Ureter (tissue), 1 donor: ENCODE measurements at places on chromosomes 2 and 18. TPM values are rescaled to one million over a fixed set of nuclear protein-coding genes. Genes with fewer than 3 reads are reported as not detected.

GRCh38 chr2:237165405-237166276, 80.0 kb downstream of the COPS8 start:
- DNase-seq = no peak

GRCh38 chr18:49055754-49056172, 105.0 kb upstream of the SMAD7 start:
- peak; percentile 61 for DNase-seq

DNA sequence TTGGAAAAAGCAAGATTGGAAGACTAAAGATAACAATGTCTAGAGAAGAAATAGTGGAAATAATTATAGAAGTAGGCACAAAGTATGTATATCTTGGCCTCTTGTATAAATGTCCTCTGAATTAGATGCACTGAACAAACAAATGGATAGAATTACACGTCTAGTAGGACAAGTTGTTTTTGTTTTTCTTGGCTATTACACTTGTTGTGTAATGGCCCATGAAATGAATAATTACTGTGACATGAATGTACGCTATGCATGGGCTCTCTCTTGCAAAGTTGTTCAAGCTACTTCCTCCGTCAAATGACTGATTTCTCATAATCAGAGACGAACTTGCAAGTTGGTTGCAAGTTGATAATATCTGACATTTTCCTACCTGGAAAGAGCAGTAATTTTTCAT, 126.2 kb downstream of the PDE1A start:
- no peak for DNase-seq

- no peak for DNase-seq
Observed at GRCh38 chr2:12071318-12071717, 324.9 kb downstream of the LPIN1 start.

DNA sequence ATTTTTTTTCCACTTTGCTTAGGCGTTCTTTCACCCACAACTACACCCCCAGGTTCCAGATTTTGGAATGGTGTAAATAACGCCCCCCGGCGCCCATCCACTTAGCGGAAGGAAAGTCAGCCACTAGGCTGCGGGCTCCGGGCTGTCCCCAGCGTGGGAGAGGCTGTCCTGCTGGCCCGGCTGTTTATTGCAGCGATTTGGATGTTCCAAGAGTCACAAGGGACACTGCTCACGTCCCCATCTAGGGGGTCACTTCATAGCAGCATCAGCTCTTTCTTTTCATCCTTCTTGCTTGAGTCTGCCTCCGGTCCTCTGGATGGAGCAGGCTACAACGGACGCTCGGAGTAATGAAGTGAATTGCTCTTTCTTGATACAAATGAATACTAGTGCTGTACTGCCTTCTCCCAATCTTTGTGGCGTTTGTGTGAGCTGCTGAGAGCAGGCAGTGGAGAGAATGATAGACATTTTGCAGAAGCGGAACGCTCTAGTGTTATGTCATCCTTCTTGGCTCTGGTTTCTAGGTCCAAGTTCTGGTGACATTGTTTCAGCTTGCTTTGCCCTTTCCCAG, 50.7 kb upstream of the PAIP2B start:
- DNase-seq = no peak

- no peak for DNase-seq
Observed at GRCh38 chr2:55026202-55026601, 24.0 kb downstream of the RTN4 start.

DNA sequence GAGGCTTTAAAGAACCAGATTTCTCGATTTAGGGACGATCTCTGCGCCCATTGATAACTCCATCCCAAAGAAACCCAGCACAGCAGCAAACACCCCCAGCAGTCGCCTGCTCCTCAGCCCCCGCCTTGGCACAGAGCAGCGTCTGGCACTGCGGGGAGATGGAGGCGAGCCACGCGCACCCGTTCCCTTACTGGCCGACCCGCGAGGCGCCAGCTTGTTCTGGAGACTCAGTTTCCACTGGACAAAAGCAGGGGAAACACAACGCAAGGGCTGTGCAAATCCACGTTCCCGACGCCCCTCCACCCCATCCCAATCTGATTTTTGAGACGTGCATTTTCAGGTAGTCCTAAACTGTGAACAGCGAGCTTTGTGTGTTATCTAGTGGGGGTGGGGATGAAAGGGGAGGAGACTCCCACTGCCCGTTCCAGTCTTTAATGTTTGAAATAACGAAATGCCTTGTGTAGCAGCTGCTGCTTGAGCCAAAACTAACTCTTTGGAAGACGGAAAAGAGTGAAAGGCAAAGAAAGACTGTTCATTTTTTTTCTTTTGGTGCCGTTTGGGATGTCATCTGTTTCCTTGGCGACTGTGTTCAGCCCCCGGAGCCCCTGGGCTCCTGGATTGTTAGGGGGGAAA, 143.2 kb downstream of the MEIS1 start:
- DNase-seq = no peak

GRCh38 chr18:10841203-10841602, 308.2 kb downstream of the PIEZO2 start:
- no peak for DNase-seq

GRCh38 chr18:8366656-8367055, 242.6 kb upstream of the RAB12 start:
- DNase-seq = no peak

DNA sequence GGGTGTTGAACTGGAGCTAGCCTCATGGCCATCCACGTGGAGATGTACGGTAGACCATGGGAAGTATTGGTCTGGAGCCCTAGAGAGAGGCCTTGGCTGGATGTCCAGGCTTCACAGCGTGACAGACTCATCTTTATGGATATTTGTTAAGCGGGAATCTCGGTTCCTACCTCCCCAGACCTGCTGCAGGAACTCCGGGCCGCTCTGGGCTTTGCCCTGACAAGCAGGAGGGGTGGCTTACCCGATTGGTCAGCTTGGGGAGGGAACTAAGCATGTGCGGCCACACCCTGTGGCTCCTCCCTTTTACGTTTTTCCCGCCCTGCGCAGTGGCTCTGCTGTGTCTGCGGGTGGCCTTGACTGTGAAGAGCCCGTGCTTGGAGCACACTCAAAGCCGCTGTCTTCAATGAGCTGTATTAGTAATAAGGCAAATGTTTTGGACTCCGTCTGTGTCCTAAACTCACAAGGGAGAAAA, 52.3 kb downstream of the PAPOLG start:
- no peak for DNase-seq

DNA sequence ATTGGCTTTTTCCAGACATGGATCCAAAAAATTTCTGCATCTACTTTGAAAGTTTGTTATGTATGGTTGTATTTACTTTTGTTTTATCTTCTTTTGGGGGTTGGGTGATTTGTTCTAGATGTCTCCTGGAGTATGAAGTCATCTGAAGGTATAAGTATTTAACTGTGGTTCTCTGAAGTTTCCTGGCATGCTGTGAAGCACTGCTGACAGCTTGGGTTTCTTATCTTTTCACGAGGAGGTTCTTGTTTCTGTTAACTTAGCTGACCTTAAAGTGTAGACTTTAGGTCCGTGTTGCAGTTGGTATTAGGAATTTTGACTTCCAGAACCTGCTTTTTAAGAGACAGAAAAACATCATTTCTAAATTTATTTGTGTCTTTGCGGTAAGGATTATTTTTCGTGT, 15.9 kb downstream of the GLS start:
- no peak for DNase-seq

GRCh38 chr18:8970843-8971242, 131.7 kb upstream of the NDUFV2 start:
- DNase-seq = no peak

- DNase-seq = no peak
Observed at GRCh38 chr2:47720036-47720435, 62.9 kb upstream of the MSH6 start.

- DNase-seq = no peak
Observed at GRCh38 chr2:157572725-157573124, 55.9 kb downstream of the ACVR1C start.

GRCh38 chr18:42429196-42429595, 474.2 kb downstream of the PIK3C3 start:
- DNase-seq = no peak

GRCh38 chr2:152165780-152166179, 9.8 kb downstream of the STAM2 start:
- DNase-seq = no peak

GRCh38 chr2:33785201-33786106, 186.4 kb upstream of the FAM98A start:
- DNase-seq = no peak

GRCh38 chr2:101921319-101921952, 70.3 kb upstream of the IL1R2 start:
- DNase-seq = no peak

- DNase-seq = no peak
Observed at GRCh38 chr2:222442665-222443064, 18.3 kb downstream of the SGPP2 start.

DNA sequence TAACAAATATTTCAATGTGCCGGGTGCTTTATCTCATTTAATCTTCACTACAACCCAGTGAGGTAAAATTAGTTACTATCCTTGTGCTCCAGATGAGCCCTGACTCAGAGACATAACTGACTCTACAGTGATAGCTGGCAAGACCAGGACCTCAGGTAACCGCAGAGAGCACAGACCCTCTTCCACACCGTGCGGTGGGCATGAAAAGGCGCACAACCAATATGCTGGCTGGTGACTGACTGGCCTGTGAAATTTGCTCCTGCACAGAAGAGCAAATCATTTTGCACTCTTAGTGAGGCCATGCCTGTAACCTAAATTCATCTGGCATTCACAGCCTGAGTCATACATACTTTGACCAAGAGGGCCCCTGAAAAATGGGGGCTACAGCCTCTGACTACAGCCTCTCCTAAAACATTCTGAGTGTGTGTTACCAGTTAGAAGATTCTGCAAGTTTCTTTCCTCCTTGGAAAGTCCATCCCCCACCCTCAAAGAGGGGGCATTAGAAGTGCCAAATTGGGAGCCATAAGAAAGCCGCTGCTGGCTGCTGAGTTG, 22.4 kb upstream of the MSGN1 start:
- no peak for DNase-seq

DNA sequence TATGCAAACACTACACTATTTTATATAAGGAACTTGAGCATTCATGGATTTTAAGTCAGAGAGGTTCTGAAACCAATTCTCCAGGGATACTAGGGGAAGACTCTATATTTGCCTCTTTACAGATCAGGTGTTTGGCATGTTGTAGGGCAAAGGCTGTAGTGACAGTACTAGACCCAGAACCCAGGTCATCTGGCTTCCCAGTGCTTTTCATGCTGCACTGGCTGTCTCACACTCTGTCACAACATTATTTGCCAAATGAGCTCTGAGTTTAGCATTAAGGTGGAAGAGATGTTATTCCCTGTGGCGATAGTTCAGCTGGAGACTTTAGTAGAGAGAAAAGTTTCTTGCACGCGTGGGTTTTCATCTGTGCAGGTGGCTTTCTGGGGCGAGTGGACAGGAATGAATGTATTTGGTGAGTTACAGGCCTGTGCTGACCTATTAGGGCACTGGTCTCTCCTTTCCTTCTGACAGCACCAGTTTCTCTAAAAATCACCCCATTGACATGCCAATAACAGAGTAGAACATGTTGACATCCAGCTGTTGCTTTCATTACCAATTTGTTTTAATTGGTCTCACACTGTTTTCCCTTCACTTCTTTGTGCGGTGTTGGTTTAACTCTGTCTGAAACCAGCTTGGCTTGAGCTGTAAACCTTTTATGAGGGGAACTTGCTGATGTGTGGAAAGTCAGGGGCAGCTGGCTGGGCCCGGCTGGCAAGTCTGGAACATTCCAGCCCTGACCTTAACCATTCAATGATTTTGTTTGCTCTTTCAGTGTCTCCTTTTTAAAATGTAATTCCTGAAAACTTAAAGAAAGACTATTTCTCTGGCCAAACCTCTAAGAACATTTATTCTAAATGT, 643.0 kb upstream of the FAM98A start:
- no peak for DNase-seq

DNA sequence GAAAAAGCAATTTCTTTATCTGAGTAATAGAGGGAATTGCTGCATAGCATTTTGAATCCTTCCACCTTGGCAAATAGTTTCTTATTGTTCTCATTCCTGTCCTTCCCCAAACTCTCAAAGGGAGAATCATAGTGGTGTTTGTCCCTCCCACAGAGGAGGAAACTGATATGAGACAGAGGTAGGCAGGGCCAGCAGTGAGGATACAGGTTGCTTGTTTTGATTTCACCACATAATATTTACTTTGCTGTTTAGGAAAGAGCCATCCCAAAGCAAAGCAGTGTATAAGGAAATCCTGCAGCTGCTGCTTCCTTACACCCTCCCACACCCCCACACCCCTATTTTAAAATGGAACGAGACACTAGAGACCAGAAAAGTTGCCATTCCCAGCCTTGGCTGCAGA, 195.3 kb downstream of the SETBP1 start:
- no peak for DNase-seq

GRCh38 chr2:217632043-217632442, 370.8 kb downstream of the TNS1 start:
- no peak for DNase-seq

DNA sequence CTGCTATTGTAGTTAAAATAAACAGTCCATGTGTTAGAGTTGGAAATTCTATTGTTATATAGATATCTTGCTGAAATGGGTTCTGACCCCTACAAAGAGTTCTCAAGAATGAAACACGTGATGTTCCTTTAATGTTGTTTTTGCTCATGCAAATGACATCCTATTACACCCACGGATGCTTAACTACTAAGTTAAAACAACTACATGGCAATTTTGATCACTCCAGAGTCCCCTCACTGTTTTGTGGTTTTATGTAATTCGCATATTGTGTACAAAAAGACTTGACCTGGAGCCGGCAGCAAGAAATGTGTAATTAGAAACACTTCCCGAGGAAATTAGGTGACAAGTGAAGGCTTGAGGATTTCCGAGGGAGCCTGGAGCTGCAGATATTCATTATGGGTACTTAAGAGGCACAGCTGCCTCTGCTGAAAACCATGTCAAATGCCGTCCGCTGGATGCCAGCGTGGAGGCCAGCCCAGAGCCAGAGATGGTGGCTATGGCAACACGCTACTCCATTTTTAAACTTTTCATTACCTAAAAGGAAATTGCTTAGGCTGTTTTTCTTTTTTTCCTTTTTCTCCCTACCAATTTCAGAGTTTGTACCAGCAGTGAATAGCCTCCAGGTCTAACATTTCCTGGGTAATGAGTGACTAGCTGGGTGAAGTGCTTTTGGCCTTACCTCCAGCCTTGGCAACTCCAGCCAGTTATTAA, 21.0 kb upstream of the CABLES1 start:
- DNase-seq = no peak

GRCh38 chr2:128260239-128261138, 58.2 kb downstream of the HS6ST1 start:
- DNase-seq = peak; percentile 65

GRCh38 chr2:20001361-20001863, 11.1 kb downstream of the MATN3 start:
- no peak for DNase-seq

- DNase-seq = no peak
Observed at GRCh38 chr2:39232141-39232540, 11.6 kb downstream of the CDKL4 start.

Gene GRB14
- total RNA-seq = 6.7 TPM

Gene CFAP65
- not detected for total RNA-seq

Gene SLC23A3
- 1.6 TPM for total RNA-seq

Gene TUBB8B
- not detected for total RNA-seq

Gene DQX1
- 1.4 TPM for total RNA-seq

Gene HES6
- total RNA-seq = 3.4 TPM

Gene SLC5A7
- 3.7 TPM for total RNA-seq

Gene ANKRD30BL
- 0.36 TPM for total RNA-seq

Gene GGCX
- 48.9 TPM for total RNA-seq

Gene GULP1
- 19.9 TPM for total RNA-seq

Gene SEMA4F
- total RNA-seq = 9.1 TPM

Gene SRSF7
- total RNA-seq = 162 TPM

Gene ABCG8
- total RNA-seq = not detected

Gene EFHD1
- 15.9 TPM for total RNA-seq
